ENCODE measurements at places on chromosomes 6 and 20. TPM values are rescaled to one million over a fixed set of nuclear protein-coding genes. Genes with fewer than 3 reads are reported as not detected.

Gene PSORS1C2
- polyA plus RNA-seq: not detected

Gene MAP7
- 4.0 TPM for polyA plus RNA-seq

Gene ZC3H12D
- polyA plus RNA-seq: 8.2 TPM

Gene ERVFRD-1
- not detected for polyA plus RNA-seq

Gene SIGLEC1
- not detected for polyA plus RNA-seq

Gene C6orf132
- polyA plus RNA-seq: not detected

Gene CST5
- polyA plus RNA-seq: not detected

Gene CLIC1
- polyA plus RNA-seq: 861 TPM

Gene SLC16A10
- 1.2 TPM for polyA plus RNA-seq

Gene ZC2HC1B
- not detected for polyA plus RNA-seq

Gene ATP9A
- polyA plus RNA-seq: 0.20 TPM

Gene PBOV1
- polyA plus RNA-seq: not detected

Gene WASF1
- polyA plus RNA-seq: 2.5 TPM

Gene AVP
- not detected for polyA plus RNA-seq

Gene CBLN4
- polyA plus RNA-seq: not detected

Gene ADGRF5
- not detected for polyA plus RNA-seq

Gene SGK2
- polyA plus RNA-seq: not detected

Gene XKR7
- not detected for polyA plus RNA-seq

Gene SLC22A3
- not detected for polyA plus RNA-seq

Gene SNRPB2
- polyA plus RNA-seq: 82.4 TPM

Gene CLVS2
- polyA plus RNA-seq: not detected

Gene RIPPLY2
- not detected for polyA plus RNA-seq

Gene CAGE1
- polyA plus RNA-seq: not detected

Gene DEFB132
- polyA plus RNA-seq: not detected

Gene PREX1
- polyA plus RNA-seq: 41.7 TPM

Gene ZBP1
- 29.6 TPM for polyA plus RNA-seq

Gene NMBR
- polyA plus RNA-seq: not detected

Gene TRIM31
- polyA plus RNA-seq: not detected

Gene TRIM40
- 0.10 TPM for polyA plus RNA-seq

Gene SLC2A10
- polyA plus RNA-seq: not detected

Gene TNFAIP3
- 40.7 TPM for polyA plus RNA-seq

Gene KIAA0408
- 0.76 TPM for polyA plus RNA-seq

Gene AFDN
- 5.7 TPM for polyA plus RNA-seq

Gene SRC
- polyA plus RNA-seq: 2.3 TPM

Gene CNBD2
- polyA plus RNA-seq: 6.3 TPM

Gene COL19A1
- 5.3 TPM for polyA plus RNA-seq

Gene TMEM217
- polyA plus RNA-seq: not detected

All from IgD-negative memory B cell (primary cell).